ENCODE measurements at places on chromosomes 6 and 20.

- no peak for DNase-seq
Measured at GRCh38 chr20:62132421-62132820, 10.1 kb downstream of the LSM14B start.

- DNase-seq = no peak
Measured at GRCh38 chr20:44932916-44933315, 23.1 kb downstream of the PABPC1L start.

DNA sequence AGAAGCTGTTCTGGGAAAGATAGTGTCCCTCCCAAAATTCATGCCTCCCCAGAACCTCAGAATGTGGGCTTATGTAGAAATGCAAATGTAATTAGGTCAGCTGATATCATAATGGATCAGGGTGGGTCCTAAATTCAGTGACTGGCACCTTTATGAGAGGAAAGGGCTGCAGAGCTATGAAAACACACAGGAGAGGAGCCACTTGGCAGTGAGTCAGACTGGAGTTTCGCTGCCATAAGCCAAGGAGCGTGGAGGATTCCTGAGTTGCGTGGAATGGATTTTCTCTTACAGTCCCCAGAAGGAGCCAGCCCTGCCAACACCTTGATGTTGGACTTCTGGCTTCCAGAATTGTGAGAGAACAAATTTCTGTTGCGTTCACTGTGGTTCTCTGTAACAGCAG, 249.8 kb upstream of the PMEPA1 start:
- no peak for DNase-seq

DNA sequence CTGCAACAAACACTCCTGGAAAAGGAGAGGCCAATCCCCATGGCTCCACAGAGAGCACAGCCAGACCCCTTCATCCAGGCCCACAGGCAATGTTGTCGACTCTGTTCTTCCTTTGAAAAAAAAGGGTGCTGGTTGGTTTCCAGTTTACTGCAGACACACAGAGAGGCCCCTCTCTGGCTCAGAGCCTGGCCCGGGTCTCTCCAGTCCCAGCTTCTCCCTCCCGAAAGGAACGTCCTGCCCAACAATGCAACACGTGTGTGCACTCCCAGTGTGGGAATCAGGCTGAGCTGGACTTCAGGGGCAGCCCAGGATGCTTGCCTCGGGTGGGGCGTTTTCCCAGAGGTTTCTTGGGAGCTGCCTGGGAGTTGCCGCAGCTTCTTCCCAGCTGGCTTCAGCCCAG, 4.5 kb upstream of the NKAIN4 start:
- no peak for DNase-seq

- DNase-seq = no peak
Measured at GRCh38 chr20:53168491-53168890, 196.3 kb downstream of the TSHZ2 start.

DNA sequence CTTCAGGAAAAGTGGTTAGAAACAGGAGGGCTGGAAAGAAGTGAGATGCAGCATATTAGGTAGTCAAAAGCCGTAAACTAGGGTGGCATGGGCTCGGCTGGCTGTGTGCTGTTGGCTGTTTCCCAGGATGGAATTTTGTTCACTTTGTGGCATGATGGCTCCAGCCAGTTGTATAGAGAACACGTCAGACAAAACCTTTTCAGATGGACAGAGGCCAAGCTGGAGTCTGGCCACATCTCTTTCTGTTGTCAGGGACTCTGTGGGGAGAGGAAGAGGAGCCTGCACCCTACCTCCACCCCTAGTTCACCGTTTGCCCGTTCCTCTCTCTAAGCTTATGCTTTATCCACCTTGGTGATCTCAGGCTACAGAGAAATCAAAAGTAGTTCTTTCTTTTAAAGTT, 22.0 kb downstream of the C6orf89 start:
- peak; percentile 16 for DNase-seq

DNA sequence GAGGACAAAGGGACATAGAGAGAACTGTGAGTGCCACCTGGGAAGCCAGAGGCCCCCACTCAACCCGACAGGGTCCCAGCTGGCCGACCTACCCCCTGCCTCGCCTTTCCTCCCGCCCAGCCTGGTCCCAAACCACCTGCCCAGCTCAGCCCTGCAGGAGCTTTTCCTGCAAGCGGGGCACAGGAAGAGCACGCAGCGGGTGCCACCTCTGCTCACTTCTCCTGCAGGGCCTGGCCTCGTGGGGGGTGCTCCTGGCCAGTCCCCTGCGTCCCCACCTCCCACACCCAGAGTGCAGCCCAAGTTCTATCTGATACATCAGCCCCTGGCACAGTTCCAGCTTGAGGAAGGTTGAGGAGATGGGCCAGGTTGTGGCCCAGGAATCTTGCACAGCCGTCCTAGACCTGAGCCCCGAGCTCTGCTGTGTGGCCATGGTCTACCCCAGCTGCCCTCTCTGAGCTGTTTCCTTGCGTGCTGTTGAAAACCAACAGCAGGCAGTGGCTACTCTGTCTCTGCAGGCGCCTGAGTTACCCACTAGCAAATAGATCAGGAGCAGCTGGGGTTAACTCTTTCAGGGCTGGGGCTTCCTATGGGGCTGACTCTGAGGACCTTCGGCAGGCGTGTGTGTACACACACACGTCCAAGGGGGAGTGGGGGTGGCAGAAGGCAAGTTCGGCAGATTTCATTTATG, 1.7 kb downstream of the NECAB3 start:
- no peak for DNase-seq

- DNase-seq = no peak
Measured at GRCh38 chr20:34948030-34948429, 7.6 kb downstream of the GSS start.

DNA sequence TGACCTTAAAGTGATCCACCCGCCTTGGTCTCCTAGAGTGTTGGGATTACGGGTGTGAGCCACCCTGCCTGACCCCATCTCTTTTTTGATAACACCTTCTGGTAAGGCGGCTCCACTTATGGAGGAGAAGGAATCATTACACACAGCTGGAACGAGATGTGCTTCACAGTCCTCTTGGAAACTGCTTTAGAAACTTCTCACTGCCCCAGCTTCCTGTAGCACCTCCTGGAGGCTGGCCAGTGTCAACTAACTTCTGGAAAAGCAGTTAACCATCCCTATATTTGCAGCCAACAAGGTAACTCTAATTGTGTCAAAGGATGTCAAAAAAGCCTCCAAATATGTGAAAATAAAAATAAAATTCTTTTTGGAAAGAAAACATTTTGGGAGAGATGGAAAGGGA, 48.8 kb upstream of the BCLAF1 start:
- DNase-seq = no peak

All from NCI-H1105 (cell line).